ENCODE measurements at places on chromosomes 1 and 21. TPM values are rescaled to one million over a fixed set of nuclear protein-coding genes. Genes with fewer than 3 reads are reported as not detected.
A peak's percentile ranks its signal among the peaks of the same experiment; 100 is the strongest.

GRCh38 chr1:168431882-168432281, 111.9 kb downstream of the XCL2 start:
- H3K27me3 ChIP-seq = no peaks in the 10 kb centered on the region
- no peak overlapping the region for H3K27ac ChIP-seq
- no peaks in the 10 kb centered on the region for H3K36me3 ChIP-seq
- no peak for DNase-seq

- H3K36me3 ChIP-seq = no peaks in the 10 kb centered on the region
- no peak overlapping the region for H3K27ac ChIP-seq
- no peaks in the 10 kb centered on the region for H3K4me1 ChIP-seq
- no peak for DNase-seq
Observed at GRCh38 chr1:35692317-35692716, 26.4 kb downstream of the C1orf216 start.

Gene LMOD1
- 14.9 TPM for total RNA-seq

DNA sequence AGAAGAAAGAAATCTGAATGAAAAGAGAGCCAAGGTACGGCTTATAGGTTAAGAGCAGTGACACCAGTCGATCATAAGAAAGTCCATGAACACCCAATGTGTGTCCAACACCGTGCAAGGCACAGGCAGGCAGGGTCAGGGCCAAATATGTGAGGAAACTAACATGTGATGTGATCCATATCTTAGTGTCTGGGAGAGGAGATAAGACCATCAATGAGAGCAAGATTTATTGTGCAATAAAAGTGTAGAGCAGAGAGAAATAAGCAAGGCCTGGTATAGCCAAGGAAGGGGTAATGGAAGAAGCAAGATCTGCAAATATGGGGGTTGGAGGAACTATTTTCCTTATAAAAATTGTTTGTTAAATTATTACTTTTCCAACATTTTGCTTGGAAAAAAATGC, 198.8 kb downstream of the CRB1 start:
- no peaks in the 10 kb centered on the region for H3K27me3 ChIP-seq
- H3K36me3 ChIP-seq = no peaks in the 10 kb centered on the region
- no peak overlapping the region for H3K4me3 ChIP-seq
- no peak overlapping the region for H3K27ac ChIP-seq
- DNase-seq = no peak
- peaks cover 10% of the 10 kb centered on the region for H3K4me1 ChIP-seq

DNA sequence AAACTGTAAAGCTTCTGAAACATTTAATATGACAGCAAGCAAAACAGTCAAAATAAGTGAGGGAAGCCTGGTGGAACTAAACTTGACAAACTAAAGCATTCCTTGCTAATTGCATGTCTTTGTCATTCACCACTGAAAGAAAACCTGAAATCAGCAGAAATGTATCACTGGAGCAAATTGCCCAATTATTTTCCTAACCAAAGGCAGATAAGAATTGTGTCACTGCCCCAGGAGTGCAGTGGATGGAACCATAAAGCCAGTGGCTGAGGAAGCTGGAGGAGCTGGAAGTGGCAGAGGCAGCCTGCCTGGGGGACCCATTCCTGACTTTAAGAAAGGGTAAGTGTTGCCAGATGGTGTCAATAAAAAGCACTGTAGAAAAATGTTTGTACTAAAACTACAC, 2.7 kb upstream of the SLC30A10 start:
- no peak for DNase-seq
- H3K4me1 ChIP-seq = peaks cover 4% of the 10 kb centered on the region
- no peak overlapping the region for H3K27ac ChIP-seq
- peaks cover 16% of the 10 kb centered on the region for H3K27me3 ChIP-seq

Gene LSS
- 58.1 TPM for total RNA-seq

GRCh38 chr21:35400233-35400939, 351.3 kb upstream of the RUNX1 start:
- no peak overlapping the region for H3K4me3 ChIP-seq
- no peaks in the 10 kb centered on the region for H3K27me3 ChIP-seq
- peak overlapping the region; percentile 2 for H3K27ac ChIP-seq
- DNase-seq = peak; percentile 59

DNA sequence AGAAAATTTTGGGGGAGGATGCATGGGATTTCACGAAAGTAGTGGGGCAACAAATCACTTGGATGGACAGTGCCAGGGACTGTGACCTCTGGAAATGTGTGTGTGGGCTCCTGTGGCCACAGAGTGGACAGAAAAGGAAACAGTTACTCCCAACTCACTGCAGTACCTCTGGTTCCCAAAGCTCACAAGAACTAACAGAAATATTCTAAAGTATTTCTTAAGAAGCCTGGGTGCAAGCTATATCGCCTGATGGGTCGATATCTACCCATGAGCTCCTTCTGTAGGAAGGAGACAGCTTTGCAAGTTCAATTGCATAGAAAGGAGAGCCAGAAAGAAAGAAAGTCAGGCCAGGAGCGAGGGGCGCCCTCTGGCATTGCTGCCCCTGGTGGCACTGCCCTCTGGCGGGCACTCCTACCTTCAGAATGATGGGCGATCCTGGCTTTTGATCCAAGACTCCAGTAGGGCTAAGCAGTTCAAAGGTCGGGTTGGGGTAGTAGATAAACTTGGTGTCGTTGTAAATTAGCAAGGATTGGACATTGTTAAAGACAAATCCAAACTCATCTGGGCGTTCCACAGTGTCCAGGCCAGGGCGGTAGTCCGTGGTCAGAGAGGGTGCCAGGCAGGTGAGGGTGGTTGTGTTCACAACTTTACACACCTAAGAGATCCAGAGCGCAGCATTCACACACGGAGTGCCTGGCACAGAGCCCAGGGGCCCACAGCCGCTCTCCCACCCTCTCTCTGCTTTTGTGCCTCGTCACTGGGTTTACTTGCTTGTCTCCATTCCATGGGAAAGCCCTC, 134.7 kb upstream of the CD34 start:
- H3K4me3 ChIP-seq = no peak overlapping the region
- H3K4me1 ChIP-seq = peaks cover 6% of the 10 kb centered on the region
- no peaks in the 10 kb centered on the region for H3K27me3 ChIP-seq
- no peak for DNase-seq

DNA sequence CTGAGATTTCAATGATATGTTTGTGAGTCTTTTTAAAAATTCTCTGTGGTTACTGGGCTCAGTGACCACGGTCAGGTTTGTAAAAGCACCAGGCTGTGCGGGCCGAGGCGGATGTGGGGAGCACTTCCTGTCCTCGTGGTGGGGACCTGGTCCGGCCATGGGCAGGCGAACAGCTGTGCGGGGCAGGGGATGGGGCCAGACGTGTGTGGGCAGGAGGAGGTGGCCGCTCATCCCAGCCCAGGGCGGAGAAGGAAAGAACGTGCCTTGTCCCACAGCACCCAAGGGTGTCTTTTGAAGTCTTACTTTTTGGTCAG, 5.2 kb upstream of the OXCT2 start:
- no peak overlapping the region for H3K4me3 ChIP-seq
- H3K27ac ChIP-seq = no peak overlapping the region
- no peaks in the 10 kb centered on the region for H3K36me3 ChIP-seq
- no peak for DNase-seq

Gene HSPA13
- 67.2 TPM for total RNA-seq

- no peak for DNase-seq
- H3K4me3 ChIP-seq = no peak overlapping the region
- peaks cover 14% of the 10 kb centered on the region for H3K36me3 ChIP-seq
- peaks cover 12% of the 10 kb centered on the region for H3K4me1 ChIP-seq
- H3K27me3 ChIP-seq = no peaks in the 10 kb centered on the region
- no peak overlapping the region for H3K27ac ChIP-seq
Observed at GRCh38 chr1:206445911-206446356, 24.3 kb upstream of the IKBKE start.

- DNase-seq = peak; percentile 94
- H3K27ac ChIP-seq = peak overlapping the region; percentile 39
- peaks cover 19% of the 10 kb centered on the region for H3K4me1 ChIP-seq
- H3K27me3 ChIP-seq = no peaks in the 10 kb centered on the region
- no peak overlapping the region for H3K4me3 ChIP-seq
Observed at GRCh38 chr1:53511933-53512806, 53.0 kb downstream of the DMRTB1 start.

DNA sequence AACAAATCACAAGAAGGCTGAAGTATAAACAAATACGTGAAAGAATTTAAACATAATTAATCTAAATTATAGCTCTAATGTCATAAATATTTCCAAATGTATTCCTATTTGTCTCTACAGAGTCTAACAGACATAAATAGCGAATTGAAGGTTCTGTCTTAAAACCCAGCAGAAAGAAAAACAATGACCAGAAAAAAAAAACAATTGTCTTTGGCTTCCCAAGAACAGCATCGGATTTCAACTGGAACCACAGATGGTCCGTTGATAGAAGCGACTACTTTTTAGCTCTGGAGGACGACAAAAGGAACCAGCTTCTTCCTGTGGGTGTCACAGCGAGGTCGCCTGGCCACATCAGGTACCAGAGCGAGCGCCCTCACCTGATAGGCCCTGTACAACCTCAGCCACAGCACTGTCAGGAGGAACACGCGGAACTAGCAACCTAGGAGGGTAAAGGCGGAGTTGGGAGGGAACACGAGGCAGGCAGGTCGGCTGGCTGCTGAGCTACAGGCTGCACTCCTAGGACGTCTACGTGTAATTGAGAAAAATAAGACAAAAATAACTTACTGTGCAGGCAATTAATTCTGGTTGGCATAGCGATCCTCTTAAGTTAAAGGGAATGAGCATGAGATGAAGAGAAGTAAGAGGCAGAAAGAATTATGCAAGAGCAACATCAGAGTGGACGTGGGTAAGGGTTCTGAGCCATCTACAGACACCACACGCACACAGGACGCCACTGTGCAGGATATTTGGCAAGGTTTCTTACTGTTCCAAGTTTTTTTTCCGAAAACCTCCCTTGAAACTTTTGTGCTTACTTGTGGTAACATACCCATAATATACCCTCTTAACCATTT, 16.7 kb upstream of the PRDM15 start:
- peaks cover 21% of the 10 kb centered on the region for H3K4me1 ChIP-seq
- H3K36me3 ChIP-seq = no peaks in the 10 kb centered on the region
- peak overlapping the region; percentile 49 for H3K27ac ChIP-seq
- no peaks in the 10 kb centered on the region for H3K27me3 ChIP-seq
- no peak overlapping the region for H3K4me3 ChIP-seq
- DNase-seq = peak; percentile 18

GRCh38 chr1:170041423-170042192, 32.9 kb downstream of the KIFAP3 start:
- H3K27me3 ChIP-seq = no peaks in the 10 kb centered on the region
- no peak overlapping the region for H3K4me3 ChIP-seq
- H3K36me3 ChIP-seq = no peaks in the 10 kb centered on the region
- no peaks in the 10 kb centered on the region for H3K4me1 ChIP-seq
- no peak overlapping the region for H3K27ac ChIP-seq

GRCh38 chr1:166184897-166185296, 18.1 kb upstream of the FAM78B start:
- DNase-seq = peak; percentile 98
- peak overlapping the region; percentile 27 for H3K27ac ChIP-seq
- peaks cover 13% of the 10 kb centered on the region for H3K4me1 ChIP-seq
- no peaks in the 10 kb centered on the region for H3K36me3 ChIP-seq

Gene S100A7A
- total RNA-seq = not detected

DNA sequence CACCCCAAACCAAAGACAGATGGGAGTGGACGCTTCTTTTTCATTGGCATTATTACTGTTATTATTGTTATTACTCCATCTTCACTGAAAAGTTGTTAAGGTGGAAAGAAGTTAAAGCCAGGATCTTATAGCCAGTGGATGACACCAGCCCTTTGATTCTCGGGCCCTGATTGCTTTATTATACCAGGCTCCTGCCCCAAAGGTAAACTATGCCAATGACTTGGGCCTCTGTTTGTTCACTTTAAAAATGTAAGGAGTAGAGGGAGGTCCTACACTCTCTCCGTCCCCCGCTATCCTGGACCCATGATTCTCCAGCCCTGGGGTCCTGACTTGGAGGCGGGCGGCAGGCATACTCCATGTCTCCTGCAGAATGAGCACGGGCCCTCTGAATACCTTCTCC, 106.8 kb downstream of the TOMM20 start:
- H3K4me1 ChIP-seq = peaks cover 30% of the 10 kb centered on the region
- no peak overlapping the region for H3K4me3 ChIP-seq
- DNase-seq = no peak
- H3K27me3 ChIP-seq = no peaks in the 10 kb centered on the region
- no peak overlapping the region for H3K27ac ChIP-seq

DNA sequence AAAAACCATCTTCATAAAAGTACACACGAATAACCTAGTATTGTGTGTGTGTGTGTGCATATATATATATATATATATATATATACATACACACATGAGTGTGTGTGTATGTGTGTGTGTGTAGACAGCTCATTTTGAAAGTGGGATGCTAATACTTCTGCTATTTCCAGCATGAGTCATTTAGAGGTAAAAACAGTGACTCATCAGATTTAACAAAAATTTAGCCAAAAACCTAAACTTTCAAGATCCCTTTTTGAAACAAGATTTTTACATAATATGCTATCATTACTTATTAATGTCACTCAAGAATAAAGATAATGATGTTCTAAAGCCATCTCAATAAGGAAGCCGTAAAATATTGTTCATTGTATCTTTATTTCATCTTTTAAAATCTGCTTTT, 35.6 kb upstream of the ADGRL4 start:
- peaks cover 10% of the 10 kb centered on the region for H3K4me1 ChIP-seq
- H3K36me3 ChIP-seq = no peaks in the 10 kb centered on the region
- H3K4me3 ChIP-seq = no peak overlapping the region
- H3K27me3 ChIP-seq = no peaks in the 10 kb centered on the region

GRCh38 chr1:144101397-144102045, 129.7 kb upstream of the FAM72C start:
- no peaks in the 10 kb centered on the region for H3K36me3 ChIP-seq
- no peak overlapping the region for H3K4me3 ChIP-seq
- no peak overlapping the region for H3K27ac ChIP-seq
- H3K4me1 ChIP-seq = no peaks in the 10 kb centered on the region
- no peak for DNase-seq
- no peaks in the 10 kb centered on the region for H3K27me3 ChIP-seq

Gene SPRR1B
- 0.39 TPM for total RNA-seq

Gene ZRANB2
- 102 TPM for total RNA-seq

DNA sequence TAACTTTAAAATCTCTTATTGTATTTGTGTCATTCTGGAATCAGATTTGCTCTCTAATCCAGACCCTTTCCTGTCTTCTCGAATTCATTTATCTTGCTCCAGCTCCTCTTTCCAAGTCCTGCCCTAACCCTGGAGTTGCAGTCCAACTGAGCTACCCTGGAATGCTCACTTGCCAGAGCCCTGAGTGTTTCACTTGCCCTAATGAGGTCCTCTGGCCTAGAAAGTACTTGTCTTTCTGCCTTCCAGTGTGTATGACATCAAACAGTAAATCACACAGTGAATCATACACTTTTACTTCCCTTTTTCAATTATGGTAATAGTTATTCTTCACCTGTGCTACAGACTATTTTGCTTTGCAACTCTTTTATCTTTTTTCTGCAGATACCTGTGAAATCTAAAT, 96.9 kb downstream of the NEK7 start:
- H3K27me3 ChIP-seq = no peaks in the 10 kb centered on the region
- DNase-seq = peak; percentile 85
- no peak overlapping the region for H3K4me3 ChIP-seq
- no peaks in the 10 kb centered on the region for H3K36me3 ChIP-seq
- peaks cover 11% of the 10 kb centered on the region for H3K4me1 ChIP-seq
